ENCODE measurements at places on chromosomes 7 and 10.
A peak's percentile ranks its signal among the peaks of the same experiment; 100 is the strongest.

DNA sequence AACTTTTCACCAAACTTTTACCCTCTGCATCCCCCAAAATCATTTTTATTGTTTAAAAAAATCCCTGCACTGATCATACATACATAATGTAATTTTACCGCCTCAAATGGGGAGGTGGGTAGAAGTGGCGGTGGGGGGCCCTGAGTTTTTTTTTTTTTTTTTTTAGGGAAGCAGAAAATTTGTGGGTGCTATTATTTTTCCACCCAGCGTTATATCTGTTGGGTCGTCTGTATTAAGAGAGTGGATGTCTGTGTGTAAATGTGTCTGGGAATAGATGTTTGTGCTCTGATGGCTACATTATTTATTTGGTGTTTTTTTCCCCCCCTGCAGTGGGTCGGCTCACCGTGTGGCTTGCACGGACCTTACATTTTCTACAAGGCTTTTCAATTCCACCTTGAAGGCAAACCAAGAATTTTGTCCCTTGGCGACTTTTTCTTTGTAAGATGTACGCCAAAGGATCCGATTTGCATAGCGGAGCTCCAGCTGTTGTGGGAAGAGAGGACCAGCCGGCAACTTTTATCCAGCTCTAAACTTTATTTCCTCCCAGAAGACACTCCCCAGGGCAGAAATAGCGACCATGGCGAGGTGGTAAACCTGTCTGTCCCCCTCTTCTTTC is 438 bp downstream of the ARID5B start:
- DNase-seq, result no peak

DNA sequence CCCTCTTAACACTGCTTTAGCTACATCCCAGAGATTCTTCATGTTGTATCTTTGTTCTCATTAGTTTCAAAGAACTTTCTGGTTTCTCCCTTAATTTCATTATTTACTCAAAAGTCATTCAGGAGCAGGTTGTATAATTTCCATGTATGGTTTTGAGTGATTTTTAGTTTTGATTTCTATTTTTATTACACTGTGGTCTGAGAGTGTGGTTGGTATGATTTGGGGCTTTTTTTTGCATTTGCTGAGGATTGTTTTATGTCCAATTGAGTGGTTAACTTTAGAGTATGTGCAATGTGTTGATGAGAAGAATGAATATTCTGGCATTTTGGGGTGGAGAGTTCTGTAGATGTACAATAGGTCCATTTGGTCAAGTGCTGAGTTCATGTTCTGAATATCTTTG is 37.9 kb upstream of the CAPZA2 start:
- no peak for DNase-seq

GRCh38 chr7:36969376-36969775 is 245.1 kb upstream of the AOAH start:
- DNase-seq, result no peak

GRCh38 chr10:7942859-7943258 is 111.6 kb upstream of the GATA3 start:
- DNase-seq, result no peak

DNA sequence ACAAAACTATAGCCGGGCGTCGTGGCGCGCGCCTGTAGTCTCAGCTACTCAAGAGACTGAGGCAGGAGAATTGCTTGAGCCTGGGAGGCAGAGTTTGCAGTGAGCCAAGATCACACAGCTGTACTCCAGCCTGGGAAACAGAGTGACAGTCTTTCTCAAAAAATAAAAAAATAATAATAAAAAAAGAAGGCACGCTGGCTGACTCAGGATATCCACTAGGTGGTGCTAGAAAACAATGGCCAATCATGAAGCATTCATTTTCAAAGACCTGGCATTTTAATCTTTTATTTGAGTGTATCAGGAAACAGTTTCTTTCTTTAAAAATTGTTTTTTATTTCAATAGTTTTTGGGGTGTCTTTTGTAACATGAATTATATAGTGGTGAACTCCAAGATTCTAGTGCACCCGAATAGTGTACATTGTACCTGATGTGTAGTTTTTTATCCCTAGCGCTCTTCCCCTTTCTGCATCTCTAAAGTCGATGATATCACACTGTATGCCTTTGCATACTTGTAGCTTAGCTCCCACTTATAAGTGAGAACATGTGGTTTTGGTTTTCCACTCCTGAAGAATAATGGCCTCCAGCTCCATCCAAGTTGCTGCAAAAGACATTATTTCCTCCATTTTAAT is 88.6 kb downstream of the LYZL1 start:
- DNase-seq, result peak; percentile 6

- peak; percentile 96 for DNase-seq
Observed at GRCh38 chr10:3924344-3924743, 139.3 kb upstream of the KLF6 start.

GRCh38 chr7:84510505-84510904 is 315.9 kb upstream of the SEMA3A start:
- peak; percentile 67 for DNase-seq

DNA sequence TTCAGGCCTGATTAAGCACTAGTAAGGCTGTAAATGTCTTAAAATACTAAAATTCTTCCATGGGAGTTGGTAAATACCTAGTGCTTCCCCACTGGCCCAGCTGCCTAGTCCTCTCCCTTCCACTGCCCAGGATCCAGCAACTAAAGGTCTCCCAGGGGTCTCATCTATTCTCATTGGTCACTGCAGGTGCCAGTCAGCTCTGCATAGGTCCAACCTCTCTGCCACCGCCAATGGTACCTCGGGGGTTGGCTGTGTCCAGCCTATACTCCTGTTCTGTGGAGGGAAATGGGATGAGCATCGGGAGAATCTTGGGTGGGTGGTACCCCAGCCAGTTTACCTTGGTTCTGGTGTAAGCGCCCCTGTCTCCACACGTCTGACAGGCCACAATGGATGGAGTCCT is 6.1 kb upstream of the CREB5 start:
- no peak for DNase-seq

- no peak for DNase-seq
Observed at GRCh38 chr10:95314192-95314918, 23.6 kb upstream of the PDLIM1 start.

- DNase-seq, result no peak
Observed at GRCh38 chr7:12689451-12689850, 2.0 kb downstream of the ARL4A start.

GRCh38 chr7:86961686-86962085 is 97.8 kb downstream of the ELAPOR2 start:
- DNase-seq, result no peak
